ENCODE measurements at places on chromosomes 13 and 19.
A peak's percentile ranks its signal among the peaks of the same experiment; 100 is the strongest.

- no peaks in the 10 kb centered on the region for H3K27me3 ChIP-seq
- peaks cover 7% of the 10 kb centered on the region for H3K36me3 ChIP-seq
- H3K4me1 ChIP-seq: peaks cover 66% of the 10 kb centered on the region
- no peak for DNase-seq
- H3K4me3 ChIP-seq: no peak overlapping the region
- peak overlapping the region; percentile 18 for H3K27ac ChIP-seq
These were observed 5.6 kb downstream of the ARGLU1 start for GRCh38 chr13:106562301-106562700.

- H3K4me3 ChIP-seq: no peak overlapping the region
- no peak for DNase-seq
- H3K4me1 ChIP-seq: peaks cover 20% of the 10 kb centered on the region
- no peaks in the 10 kb centered on the region for H3K36me3 ChIP-seq
These were observed 9.9 kb upstream of the ADGRE5 start for GRCh38 chr19:14371301-14371821.

GRCh38 chr13:77565635-77566034 is 30.1 kb downstream of the SCEL start:
- no peak overlapping the region for H3K27ac ChIP-seq
- no peaks in the 10 kb centered on the region for H3K36me3 ChIP-seq
- H3K27me3 ChIP-seq: peaks cover 20% of the 10 kb centered on the region
- no peak for DNase-seq
- no peaks in the 10 kb centered on the region for H3K4me1 ChIP-seq
- no peak overlapping the region for H3K4me3 ChIP-seq

DNA sequence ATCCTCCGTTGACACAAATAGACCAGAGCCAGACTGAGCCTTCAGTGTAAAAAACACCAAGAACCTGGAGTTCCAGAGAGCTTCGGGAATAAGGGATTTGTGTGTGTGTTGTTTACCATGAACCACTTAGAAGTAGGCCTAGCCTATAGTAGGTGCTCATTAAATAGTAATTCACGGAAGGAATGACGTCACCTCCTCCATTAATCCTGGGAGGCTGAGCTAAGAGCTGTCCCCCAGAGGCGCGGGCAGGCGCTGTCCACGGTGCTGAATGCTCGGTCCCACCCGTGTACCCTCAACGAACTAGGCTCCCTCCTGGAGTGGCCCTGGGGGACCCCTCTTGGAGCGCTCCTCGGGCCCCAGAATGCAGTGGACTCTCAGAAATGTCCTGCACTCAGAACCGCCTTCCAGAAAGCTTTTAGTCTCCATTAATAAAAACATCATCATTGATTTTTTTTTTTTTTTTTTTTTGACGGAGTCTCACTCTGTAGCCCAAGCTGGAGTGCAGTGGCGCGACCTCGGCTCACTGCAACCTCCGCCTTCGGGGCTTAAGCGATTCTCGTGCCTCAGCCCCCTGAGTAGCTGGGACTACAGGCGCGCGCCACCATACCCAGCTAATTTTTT is 6.5 kb downstream of the UNC13A start:
- H3K27me3 ChIP-seq: no peaks in the 10 kb centered on the region
- no peak for DNase-seq
- no peak overlapping the region for H3K27ac ChIP-seq
- H3K4me1 ChIP-seq: peaks cover 35% of the 10 kb centered on the region
- H3K36me3 ChIP-seq: no peaks in the 10 kb centered on the region
- no peak overlapping the region for H3K4me3 ChIP-seq

DNA sequence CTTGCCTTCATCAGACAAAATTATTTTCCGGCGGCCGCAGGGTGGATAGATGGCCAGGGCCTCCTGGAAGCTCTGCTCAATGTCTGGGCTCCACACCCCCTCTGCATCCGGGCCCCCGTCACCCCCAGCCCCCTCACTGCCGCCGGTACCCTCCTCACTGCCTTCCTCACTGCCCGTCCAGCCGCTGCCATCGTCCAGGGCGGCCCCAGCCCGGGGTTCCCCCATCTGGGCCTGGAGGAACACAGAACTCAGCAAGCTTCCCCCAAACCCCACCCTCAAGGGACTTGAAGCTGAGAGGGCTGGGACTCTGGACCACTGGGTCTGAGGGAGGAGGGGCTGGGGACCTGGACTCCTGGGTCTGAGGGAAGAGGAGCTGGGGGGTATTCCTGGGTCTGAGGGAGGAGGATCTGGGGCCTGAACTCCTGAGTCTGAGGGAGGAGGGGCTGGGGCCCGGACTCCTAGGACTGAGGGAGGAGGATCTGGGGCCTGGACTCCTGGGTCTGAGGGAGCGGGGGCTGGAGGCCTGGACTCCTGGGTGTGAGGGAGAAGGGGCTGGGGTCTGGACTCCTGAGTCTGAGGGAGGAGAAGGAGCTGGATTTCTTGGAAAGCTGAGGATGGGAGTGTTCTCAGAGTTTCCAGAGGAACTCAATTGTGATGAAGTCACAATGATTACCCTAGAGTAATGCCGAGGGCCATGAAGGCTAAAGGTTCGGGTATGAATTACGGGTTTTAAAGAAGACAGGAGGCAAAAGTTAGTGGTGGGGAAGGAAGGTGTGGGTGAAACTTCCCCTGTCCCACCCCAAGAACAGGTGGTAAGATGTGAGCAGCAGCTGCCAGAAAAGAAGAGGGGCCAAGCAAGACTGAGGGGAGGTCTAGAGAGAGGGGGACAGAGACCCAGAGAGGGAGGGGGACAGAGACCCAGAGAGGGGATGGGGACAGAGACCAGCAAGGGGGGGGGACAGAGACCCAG is 2.1 kb downstream of the TEAD2 start:
- H3K27ac ChIP-seq: peak overlapping the region; percentile 80
- peaks cover 33% of the 10 kb centered on the region for H3K4me1 ChIP-seq
- no peak overlapping the region for H3K4me3 ChIP-seq

- peaks cover 56% of the 10 kb centered on the region for H3K4me1 ChIP-seq
- no peak for DNase-seq
- H3K27me3 ChIP-seq: no peaks in the 10 kb centered on the region
These were observed 23.7 kb upstream of the GPR18 start for GRCh38 chr13:99281811-99282263.

DNA sequence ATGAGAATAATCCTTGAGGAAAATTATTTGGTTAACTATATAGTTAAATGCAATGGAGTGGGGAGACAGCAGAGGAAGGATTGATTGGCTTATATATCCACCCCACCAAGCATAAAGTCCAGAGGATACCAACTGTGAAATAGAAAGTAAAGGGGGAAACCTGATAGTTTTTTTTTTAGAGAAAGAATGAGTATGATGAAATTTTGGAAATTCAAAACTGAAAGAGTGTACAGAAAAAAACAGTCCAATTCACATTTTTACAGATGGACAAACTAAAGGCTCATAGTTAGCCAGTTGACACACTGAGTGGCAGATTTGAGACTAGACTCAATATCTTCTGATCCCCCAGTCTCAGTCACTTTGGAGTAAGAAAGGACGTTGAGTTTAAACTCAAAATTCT is 51.1 kb downstream of the FNDC3A start:
- peaks cover 18% of the 10 kb centered on the region for H3K4me1 ChIP-seq
- H3K36me3 ChIP-seq: peaks cover 14% of the 10 kb centered on the region
- no peak overlapping the region for H3K27ac ChIP-seq
- H3K4me3 ChIP-seq: no peak overlapping the region
- no peaks in the 10 kb centered on the region for H3K27me3 ChIP-seq

- DNase-seq: no peak
- H3K4me3 ChIP-seq: peak overlapping the region; percentile 98
- H3K27me3 ChIP-seq: no peaks in the 10 kb centered on the region
- peaks cover 5% of the 10 kb centered on the region for H3K36me3 ChIP-seq
These were observed 546 bp downstream of the UBXN6 start for GRCh38 chr19:4456843-4457653.

DNA sequence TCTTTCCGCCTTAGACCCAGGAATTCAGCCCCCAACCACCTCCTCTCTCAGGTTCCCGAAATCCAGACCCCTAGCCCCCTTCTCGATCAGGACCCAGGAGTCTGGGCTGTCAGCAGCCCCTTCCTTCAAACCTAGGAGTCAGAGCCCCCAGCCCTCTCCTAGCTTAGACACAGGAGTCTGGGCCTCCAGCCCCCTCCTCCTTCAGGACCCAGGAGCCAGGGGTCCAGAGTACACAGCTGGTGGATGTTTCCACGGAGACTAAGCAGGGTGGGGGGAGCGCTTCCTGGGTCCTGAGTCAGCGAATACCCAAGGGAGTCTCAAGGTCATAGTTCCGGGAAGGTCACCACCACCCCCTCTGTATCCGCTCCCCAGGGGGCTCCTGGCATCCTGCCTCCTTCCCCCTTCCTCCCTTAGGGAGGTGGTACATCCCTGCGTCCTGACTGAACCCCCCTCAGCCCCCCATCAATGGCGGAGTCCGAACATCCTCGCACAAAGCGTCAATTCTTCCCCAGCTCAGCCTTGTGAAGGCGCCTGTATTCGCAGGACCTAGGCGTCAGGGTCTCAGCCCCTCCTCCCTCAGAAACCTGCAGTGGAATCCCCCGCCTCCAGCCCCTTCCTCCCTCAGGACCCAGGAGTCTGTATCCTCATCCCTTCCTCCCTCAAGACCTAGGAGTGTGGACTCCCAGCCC is 4.6 kb downstream of the CADM4 start:
- no peak overlapping the region for H3K27ac ChIP-seq
- DNase-seq: no peak
- H3K4me1 ChIP-seq: peaks cover 13% of the 10 kb centered on the region
- H3K36me3 ChIP-seq: no peaks in the 10 kb centered on the region

- H3K36me3 ChIP-seq: no peaks in the 10 kb centered on the region
- H3K4me1 ChIP-seq: no peaks in the 10 kb centered on the region
- no peak for DNase-seq
- peaks cover 2% of the 10 kb centered on the region for H3K27me3 ChIP-seq
- H3K4me3 ChIP-seq: no peak overlapping the region
These were observed 222.0 kb downstream of the ZNF536 start for GRCh38 chr19:30593975-30594745.

DNA sequence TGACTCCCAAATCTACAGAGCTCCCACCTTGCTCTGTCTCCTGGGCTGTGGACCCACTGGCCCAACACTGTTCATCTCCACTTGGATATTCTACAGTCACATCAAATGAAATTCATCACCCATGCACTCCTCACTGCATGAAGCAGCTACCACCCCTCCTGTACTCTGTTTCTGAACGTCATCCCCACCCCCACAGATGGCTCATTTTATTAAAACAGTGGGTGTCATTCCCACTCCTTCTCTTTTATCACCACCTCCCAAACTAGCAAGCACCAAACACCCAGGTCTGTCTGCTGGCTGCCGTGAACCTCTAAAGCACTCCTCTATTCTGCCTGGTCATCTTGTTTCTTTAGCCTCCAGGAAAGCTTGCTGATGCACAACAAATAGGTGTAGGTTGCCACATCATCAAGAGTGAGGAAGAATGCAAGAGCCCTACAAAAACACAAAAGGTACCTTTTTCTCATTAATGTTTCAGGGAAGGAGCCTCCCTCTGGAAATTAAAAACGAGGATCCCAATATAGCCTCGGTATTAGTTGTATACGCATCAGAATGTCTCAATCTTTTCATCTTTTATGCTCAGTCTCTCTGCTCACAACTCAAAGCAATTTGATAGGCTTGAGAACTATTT is 91.8 kb downstream of the MIPEP start:
- peaks cover 6% of the 10 kb centered on the region for H3K36me3 ChIP-seq
- H3K27ac ChIP-seq: no peak overlapping the region
- no peak for DNase-seq
- H3K4me3 ChIP-seq: no peak overlapping the region

DNA sequence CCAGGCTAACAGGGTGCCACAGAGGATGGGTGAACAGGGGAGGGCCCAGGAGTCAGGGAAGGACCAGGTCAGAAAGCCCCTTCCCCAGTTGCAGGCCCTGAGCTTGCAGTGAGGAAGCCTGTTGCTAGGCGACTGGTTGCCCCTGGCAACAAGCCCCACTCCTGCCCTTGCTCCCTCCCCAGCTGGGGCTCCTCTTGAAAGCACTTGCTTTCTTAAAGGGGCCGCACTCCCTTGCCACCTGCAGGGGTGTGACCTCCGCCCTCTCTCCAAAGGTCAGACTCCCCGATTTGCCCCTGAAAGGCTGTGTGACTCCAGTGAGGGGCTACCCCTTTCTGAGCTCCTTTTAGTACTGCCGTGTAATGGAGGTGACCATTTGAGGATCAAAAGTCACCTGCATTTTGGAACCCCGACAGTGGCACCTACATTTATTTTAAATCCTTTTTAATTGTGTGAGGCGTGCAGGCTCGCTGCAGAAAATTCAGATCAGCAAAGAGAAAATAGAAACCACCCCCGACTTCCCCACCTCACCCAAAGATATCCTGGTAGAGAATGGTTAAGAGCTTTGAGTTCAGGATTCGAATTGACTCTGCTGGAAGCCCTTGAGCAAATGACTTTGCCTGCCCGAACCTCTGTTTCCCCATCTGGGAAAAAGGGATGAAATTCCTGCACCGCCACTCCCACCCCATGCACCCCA is 4.8 kb downstream of the FCHO1 start:
- no peaks in the 10 kb centered on the region for H3K27me3 ChIP-seq
- no peak overlapping the region for H3K4me3 ChIP-seq
- no peak overlapping the region for H3K27ac ChIP-seq
- H3K4me1 ChIP-seq: peaks cover 26% of the 10 kb centered on the region

GRCh38 chr19:1080360-1081161 is 13.6 kb downstream of the ARHGAP45 start:
- peaks cover 5% of the 10 kb centered on the region for H3K4me1 ChIP-seq
- DNase-seq: peak; percentile 88
- no peak overlapping the region for H3K4me3 ChIP-seq

- H3K4me1 ChIP-seq: no peaks in the 10 kb centered on the region
- peak; percentile 61 for DNase-seq
- no peaks in the 10 kb centered on the region for H3K27me3 ChIP-seq
- no peaks in the 10 kb centered on the region for H3K36me3 ChIP-seq
- no peak overlapping the region for H3K27ac ChIP-seq
- H3K4me3 ChIP-seq: no peak overlapping the region
These were observed 206.9 kb upstream of the ZNF536 start for GRCh38 chr19:30165228-30165813.

GRCh38 chr19:17944301-17944700 is 11.5 kb downstream of the CCDC124 start:
- no peak overlapping the region for H3K27ac ChIP-seq
- no peaks in the 10 kb centered on the region for H3K36me3 ChIP-seq
- peaks cover 9% of the 10 kb centered on the region for H3K4me1 ChIP-seq
- H3K27me3 ChIP-seq: peaks cover 2% of the 10 kb centered on the region
- no peak for DNase-seq
- no peak overlapping the region for H3K4me3 ChIP-seq

- H3K4me1 ChIP-seq: peaks cover 27% of the 10 kb centered on the region
- H3K4me3 ChIP-seq: no peak overlapping the region
- no peak overlapping the region for H3K27ac ChIP-seq
- H3K27me3 ChIP-seq: no peaks in the 10 kb centered on the region
- H3K36me3 ChIP-seq: peaks cover 9% of the 10 kb centered on the region
These were observed 11.9 kb downstream of the PLEKHF1 start for GRCh38 chr19:29677001-29677817.

DNA sequence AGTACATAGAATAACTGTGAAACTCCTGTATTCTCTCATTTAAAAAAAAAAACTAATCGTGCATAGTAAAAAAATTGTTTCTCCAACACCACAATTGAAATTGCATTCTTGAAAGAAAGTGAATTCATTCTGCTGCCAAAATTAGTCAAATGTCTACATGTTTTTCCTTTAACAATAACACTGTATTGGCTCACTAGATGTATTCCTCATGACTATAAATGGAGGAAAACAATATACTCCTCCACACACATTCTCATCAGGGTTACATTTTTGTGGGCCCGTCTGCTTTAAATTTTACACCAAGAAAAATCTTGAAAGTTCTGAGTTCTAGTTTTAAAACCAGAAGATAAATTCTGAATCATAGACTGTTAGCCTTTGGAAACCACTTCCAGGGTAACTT is 233.6 kb downstream of the KLF12 start:
- H3K27ac ChIP-seq: no peak overlapping the region
- no peaks in the 10 kb centered on the region for H3K27me3 ChIP-seq
- DNase-seq: no peak
- H3K4me1 ChIP-seq: peaks cover 4% of the 10 kb centered on the region
